ENCODE measurements at places on chromosomes 5 and 9.
A peak's percentile ranks its signal among the peaks of the same experiment; 100 is the strongest.

- no peaks in the 10 kb centered on the region for H3K4me1 ChIP-seq
- no peak overlapping the region for H3K27ac ChIP-seq
- no peak for DNase-seq
- no peak overlapping the region for H3K4me3 ChIP-seq
These were observed 39.1 kb upstream of the ANKRD31 start for GRCh38 chr5:75275756-75276155.

- H3K27me3 ChIP-seq = no peaks in the 10 kb centered on the region
- no peaks in the 10 kb centered on the region for H3K36me3 ChIP-seq
- peak overlapping the region; percentile 93 for H3K4me3 ChIP-seq
- H3K27ac ChIP-seq = peak overlapping the region; percentile 63
- peaks cover 16% of the 10 kb centered on the region for H3K4me1 ChIP-seq
- DNase-seq = no peak
These were observed 2.5 kb downstream of the FEM1C start for GRCh38 chr5:115542086-115542485.

GRCh38 chr9:76403352-76403751 lies 9.1 kb upstream of the RFK start:
- no peak for DNase-seq
- H3K27ac ChIP-seq = no peak overlapping the region
- H3K4me3 ChIP-seq = no peak overlapping the region
- H3K27me3 ChIP-seq = no peaks in the 10 kb centered on the region
- H3K4me1 ChIP-seq = peaks cover 10% of the 10 kb centered on the region

GRCh38 chr9:89358985-89359384 lies 40.7 kb downstream of the SECISBP2 start:
- DNase-seq = no peak
- H3K27me3 ChIP-seq = no peaks in the 10 kb centered on the region
- no peak overlapping the region for H3K4me3 ChIP-seq
- no peak overlapping the region for H3K27ac ChIP-seq
- peaks cover 33% of the 10 kb centered on the region for H3K36me3 ChIP-seq
- H3K4me1 ChIP-seq = no peaks in the 10 kb centered on the region

GRCh38 chr5:96432216-96433065 lies 607 bp downstream of the PCSK1 start:
- peaks cover 3% of the 10 kb centered on the region for H3K4me1 ChIP-seq
- H3K27me3 ChIP-seq = peaks cover 36% of the 10 kb centered on the region
- H3K27ac ChIP-seq = no peak overlapping the region
- no peaks in the 10 kb centered on the region for H3K36me3 ChIP-seq

DNA sequence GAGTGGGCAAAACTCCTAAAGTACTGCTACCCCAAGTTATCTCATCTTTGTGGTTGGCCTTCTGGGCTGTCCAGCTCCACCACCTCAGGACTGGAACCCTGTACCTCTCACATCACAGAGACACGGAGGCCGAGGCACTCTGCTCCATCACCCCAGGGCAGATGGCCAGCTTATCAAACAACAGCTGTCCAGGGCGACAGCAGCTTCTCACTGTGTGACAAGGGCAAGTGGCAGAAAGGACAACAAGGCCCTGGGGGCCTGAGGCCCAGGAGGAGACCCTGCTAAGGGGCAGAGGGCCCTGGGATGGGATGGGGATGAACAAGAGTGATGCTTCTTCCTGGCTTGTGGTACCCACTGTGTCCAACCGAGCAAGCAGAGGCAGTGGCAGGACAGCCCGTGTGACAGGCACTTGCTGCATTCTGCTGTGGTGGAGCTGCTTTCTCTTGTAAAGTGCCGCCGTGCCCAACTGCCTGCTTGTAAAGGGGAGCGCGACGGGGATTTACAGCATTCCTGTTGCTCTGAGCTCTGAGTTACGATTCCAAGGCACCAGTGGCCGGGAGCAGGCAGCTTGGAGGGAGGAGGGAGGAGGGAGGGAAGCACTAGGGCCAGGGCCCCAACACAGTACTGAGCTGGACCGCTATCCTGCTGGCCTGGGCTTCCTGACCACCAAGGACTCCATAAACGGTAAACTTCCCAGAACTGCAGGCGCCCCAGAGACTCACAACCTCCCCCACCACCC lies 71.2 kb downstream of the SHB start:
- no peak overlapping the region for H3K27ac ChIP-seq
- H3K27me3 ChIP-seq = no peaks in the 10 kb centered on the region
- no peak overlapping the region for H3K4me3 ChIP-seq
- DNase-seq = no peak
- peaks cover 46% of the 10 kb centered on the region for H3K4me1 ChIP-seq

DNA sequence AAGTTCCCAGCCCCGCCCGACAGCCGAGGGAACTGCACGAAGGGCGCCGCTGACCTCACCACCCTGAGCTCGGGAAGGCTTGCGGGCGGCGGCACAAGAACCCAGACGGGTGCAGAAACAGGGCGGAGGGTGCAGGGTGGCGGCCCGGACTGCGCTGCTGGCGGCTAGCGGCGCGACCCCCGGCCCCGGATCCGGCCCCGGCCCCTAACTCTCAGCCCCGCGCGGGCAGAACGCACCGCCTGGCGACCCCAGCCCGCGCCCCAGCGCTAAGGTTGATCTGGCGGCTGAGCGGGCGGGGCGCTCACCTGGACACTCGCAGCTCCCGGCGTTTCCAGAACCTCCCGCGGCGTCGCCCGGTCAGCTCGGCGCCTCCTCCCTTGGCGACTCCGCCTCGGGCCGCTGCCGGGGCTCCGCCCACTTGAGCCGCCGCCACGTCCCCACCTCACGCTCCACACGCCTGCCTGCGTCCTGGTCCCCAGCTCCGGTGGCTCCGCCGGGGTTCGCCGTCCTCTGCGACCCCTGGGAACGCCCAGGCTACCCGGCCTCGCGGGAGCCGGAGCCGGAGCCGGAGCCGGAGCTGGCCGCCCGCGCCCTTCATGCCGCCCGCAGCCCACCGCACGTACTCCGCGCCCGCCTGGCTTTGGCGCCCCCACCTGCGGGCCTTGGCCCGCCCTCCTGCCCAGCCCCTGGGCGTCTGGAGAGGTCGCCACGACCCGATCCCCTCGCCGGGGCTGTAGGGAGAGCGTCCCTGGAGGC lies at the start of gene P4HA2:
P4HA2 (minus strand) TSS at position 369 of the 756 bp plus-strand sequence. CDS start 9,227 bp downstream, outside the sequence.
- no peaks in the 10 kb centered on the region for H3K27me3 ChIP-seq
- DNase-seq = no peak
- H3K4me3 ChIP-seq = peak within 1 kb of the TSS; percentile 81
- peaks cover 30% of the 10 kb centered on the region for H3K4me1 ChIP-seq
- H3K27ac ChIP-seq = peak within 1 kb of the TSS; percentile 64
- H3K36me3 ChIP-seq = no peaks in the 10 kb centered on the region
